ENCODE measurements at places on chromosomes 11 and 22.

DNA sequence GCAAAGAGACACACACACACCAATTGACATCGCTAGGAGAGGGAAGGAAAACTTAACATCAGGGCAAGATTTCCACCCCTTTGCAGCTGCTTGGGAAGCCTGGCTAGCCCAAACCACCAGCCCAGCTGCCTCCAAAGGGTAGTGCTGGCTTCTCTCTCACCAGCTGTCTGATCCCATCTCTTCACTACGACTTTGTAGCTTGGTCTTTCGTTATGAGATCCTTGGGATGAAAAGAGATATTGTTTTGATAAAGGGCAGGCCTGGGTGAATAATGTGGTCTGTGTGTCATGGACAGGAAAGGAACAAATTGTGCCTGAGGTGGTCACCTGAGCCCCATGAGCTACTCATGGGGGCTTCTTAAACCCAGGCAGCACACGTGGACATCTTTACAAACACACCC is 101.9 kb downstream of the ARL14EP start:
- no peak for DNase-seq

- no peak for DNase-seq
Measured at GRCh38 chr11:45333001-45333971, 47.1 kb upstream of the SYT13 start.

GRCh38 chr11:102577723-102578122 is 47.2 kb upstream of the MMP7 start:
- DNase-seq: no peak

GRCh38 chr11:116787786-116788486 is at the start of gene ZPR1:
Gene ZPR1 (minus strand): TSS chr11:116788023. CDS start chr11:116787990, 33 bp downstream.
- peak; percentile 79 for DNase-seq

DNA sequence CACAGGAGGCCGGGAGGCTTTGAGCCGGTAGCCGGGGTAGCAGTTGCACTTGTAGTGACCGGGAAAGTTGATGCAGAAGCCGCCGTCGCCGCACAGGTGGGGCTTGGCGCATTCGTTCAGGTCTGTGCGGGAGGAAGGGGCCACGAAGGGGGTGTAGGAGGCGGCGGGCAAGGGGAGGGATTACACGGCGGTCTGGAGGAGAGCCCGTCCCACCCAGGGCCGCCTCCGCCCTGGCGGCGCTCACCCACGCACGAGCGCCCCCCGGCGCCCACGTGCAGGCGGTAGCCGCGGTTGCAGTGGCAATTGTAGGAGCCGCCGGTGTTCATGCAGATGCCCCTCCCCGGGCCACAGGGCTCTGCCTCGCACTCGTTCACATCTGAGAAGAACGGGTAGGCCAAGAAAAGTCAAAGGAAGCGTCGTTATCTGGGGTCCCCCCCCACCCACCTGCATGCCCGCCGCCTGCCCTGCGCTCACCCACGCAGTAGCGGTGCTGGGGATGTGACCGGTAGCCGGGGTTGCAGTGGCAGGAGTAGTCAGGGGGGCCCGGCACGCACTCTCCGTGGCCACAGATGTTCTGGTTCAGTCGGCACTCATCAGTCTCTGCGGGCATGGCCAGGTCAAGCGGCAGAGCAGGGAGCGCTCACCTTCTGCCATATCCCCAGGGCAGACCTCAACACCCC is 10.6 kb downstream of the LTBP3 start:
- DNase-seq: no peak

GRCh38 chr22:37420686-37421467 is 6.4 kb downstream of the ELFN2 start:
- DNase-seq: no peak

- DNase-seq: no peak
Measured at GRCh38 chr22:50267591-50268390, 2.4 kb downstream of the MAPK11 start.
